NCI-H1436 (cell line): ENCODE measurements at places on chromosomes 7 and 10.

DNA sequence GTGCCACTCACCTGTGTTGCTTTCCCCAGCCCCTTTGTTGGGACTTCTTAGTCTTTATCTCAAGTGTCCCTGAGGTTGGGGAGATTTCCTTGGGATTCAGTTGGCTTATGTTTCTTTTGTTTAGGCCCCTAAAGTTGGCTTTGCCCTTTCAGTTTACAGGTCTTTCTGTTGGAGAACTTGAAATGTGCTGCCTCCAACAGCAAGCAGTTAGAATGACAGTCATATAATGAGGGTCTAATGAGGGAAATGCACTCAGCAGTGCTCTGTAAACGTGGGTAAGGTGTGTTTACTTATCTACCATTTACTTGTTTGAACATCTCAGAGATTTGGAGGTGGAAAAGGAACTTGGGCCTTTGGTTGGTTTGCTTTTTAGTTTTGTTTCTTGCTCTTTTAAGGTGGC, 191.4 kb upstream of the STK17A start:
- no peak for DNase-seq

DNA sequence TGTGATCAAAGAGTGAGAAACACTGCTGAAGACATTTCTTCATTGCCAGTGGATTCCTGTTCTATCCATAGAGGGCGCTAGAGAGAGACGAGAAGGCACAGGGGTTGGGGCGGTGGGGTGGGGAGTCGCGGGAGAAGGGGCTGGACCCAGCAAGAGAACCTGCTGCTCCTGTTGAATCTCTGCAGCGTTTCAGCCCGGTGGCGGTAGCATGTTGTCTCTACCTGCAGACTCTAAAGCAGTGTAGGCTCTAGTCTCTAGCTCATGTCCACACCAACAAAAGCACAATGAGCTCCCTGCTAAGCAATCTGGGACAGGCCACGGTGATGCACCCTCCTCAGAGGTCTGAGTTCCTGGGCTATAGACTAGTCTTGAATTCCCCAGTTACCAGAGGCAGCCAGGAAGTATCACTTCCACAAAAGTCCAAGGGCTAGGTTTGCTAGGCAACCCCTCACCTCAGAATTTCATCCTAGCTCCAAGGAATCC, 167.7 kb downstream of the DGKB start:
- no peak for DNase-seq

GRCh38 chr7:137879357-137880158, 32.8 kb upstream of the DGKI start:
- DNase-seq, result no peak

DNA sequence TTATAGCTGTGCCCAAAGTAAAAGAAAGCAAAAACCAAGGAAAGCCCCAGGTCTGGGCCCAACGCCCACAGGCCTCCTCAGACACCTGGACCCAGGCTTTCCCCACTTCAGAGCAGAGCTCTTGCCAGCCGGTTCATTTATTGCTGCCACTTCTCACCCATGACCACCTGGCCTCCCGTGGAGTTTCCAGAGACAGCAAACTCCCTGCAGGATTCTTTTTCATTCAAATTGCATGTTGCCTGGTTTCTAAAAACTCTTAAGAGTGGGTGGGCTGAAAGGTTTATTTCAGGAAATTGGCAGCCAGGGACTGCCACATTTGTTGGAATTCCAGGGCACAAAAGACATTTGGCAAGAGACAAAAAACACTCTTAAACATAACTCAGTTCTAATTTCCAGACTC, 4.7 kb downstream of the VOPP1 start:
- no peak for DNase-seq

DNA sequence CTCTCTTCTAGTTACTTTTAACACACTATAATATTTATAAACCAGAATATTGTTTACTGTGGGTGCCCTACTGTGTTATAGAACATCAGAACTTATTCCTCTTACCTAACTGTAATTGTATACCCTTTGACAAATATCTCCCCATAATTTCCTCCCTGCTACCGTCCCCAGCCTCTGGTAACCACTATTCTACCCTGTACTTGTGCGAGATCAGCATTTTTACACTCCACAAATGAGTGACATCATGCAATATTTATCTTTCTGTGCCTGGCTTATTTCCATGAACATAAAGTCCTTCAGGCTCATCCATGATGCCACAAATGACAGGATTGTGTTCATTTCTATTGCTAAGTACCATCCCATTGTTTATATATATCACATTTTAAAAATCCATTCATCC, 139.8 kb upstream of the RSU1 start:
- DNase-seq, result no peak

DNA sequence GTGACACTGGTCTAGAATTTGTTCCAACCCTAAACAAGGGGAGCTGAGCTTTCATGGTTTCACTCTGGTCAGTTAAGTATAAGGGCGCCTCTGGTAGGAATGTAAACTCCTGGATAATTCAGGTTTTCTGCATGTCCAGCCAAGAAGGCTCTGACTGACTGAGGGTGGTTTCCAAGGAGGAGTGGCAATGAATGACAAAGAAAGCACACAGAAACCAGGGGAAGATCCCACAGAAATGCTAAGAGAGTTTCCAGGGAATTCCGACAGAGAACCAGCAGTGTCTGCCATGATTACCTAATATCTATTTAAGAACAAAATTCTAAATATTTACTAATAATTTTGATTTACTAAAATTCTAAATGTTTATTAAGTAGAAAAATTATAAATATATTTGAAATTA, 27.3 kb upstream of the NRG3 start:
- no peak for DNase-seq

DNA sequence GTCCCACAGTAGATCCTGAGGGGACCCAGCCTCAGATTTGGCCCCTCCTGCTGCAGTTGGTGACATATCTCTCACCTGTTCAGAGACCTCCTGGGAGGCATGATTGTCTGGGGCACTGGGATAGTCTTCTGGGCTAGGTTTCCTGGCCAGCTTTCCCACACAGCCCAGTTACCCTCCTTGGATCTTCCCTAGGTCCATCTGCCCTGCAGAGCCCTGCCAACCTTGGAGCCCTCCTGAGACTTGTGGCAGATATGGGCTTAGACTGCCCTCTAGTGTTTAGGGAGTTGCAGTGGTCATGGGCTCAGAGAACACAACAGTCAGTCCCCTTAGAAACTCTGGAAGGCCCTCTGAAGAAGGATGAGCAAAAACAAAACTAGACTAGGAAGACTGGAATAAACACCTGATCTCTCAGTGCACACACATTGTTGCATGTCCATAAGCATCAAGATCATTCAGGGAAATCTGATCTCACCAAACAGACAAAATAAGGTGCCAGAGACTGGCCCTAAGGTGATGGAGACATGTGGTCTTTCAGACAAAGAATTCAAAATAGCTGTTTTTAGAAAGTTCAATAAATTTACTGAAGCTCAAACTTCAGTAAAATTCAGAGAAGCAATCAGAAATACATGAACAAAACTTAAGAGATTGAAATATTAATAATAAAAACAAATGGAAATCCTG, 324.6 kb downstream of the ATRNL1 start:
- peak; percentile 2 for DNase-seq

DNA sequence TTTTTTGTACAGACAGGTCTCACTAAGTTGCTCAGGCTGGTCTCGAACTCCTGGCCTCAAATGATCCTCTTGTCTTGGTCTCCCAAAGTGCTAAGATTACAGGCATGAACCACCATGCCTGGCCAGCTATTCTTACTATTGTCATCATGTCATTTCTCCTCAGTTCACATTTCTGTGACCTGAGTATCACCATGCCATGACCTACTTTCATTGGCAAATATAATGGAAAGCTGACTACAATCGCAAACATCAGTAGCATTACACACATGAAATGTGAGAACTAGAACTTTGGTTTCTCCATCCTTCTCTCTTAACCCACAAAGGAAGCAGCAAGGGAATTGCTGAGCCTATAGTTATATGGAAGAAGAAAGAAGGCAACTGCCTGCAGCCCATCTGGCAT, 26.0 kb upstream of the WIPF3 start:
- DNase-seq, result no peak

DNA sequence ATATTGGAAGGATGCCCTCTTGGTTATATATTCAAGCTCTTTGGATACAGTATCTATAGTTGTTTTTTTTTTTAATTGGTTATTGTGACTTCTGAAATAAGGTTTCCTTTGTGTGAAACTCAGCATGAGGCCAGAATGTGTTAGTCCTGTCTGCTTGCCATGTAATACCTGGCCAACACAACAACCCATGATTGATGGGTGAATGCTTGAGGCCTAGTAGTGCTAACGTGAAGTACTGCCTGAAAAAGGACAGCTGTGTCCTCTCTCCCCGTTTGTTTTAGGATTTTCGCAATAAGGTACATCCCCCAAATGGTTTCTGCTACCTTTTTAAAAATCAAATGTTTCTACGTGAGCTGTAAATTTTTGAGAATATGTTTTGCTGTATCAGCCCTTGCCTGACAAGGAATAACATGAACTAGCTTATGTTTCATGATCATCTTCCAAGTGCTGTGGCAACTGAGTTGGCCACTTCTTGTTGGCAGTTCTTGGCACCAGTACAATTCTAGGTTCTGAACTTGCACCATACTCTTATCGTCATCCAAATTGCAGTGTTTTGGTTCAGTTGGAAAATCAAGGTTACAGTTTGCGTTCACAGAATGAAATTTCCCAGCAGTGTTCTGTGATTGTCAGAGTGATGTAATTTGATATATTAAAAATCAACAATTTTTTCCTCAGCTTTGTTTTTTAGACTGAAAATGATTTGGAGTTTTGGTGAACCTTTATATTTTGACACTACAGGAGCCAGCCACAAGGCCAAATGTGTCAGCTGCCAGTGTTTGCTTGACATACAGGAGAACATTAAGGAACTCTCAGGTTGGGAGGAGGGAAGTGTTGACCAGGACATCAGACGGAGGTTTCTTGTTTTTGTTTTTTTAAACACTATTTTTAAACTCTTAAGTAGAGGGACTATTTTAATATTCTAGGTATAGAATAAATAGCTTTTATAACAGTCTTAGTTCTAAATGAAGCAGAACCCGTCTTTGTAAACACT, 13.5 kb upstream of the ASCC1 start:
- DNase-seq, result no peak

DNA sequence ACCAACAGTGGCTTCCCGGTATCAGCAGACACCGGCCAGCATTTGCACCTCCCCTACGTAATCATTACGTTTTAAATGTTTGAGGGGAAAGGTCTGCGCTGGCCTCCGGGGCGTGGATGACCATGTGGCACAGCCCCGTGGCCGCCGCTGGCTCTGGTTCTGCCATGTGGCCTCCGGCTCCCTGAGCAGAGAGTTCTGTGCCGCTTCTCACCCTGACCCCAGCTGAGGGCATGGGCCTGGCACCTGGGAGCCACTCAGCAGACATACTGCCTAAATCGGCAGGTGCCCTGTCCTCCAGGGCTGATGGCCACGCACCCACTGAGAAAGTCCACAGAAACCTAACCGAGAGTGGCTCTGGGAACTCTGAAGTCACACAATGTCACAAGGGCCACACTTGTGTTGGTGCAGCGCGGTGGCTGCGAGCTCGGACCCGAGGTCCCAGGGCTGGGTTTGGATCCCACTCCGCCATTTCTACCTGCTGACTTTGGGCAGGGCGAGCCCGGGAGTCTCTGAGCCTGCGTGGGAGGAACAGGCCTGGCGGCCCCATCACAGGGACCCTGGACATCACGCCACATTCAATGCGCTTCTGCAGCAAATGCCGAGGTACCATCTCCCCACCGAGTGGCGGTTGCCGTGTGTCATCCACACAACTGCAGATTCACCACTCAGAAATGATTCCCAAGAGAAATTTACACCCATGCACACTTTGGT, 25.3 kb downstream of the CFAP46 start:
- no peak for DNase-seq

GRCh38 chr7:35003679-35004303, 33.5 kb downstream of the DPY19L1 start:
- peak; percentile 86 for DNase-seq

DNA sequence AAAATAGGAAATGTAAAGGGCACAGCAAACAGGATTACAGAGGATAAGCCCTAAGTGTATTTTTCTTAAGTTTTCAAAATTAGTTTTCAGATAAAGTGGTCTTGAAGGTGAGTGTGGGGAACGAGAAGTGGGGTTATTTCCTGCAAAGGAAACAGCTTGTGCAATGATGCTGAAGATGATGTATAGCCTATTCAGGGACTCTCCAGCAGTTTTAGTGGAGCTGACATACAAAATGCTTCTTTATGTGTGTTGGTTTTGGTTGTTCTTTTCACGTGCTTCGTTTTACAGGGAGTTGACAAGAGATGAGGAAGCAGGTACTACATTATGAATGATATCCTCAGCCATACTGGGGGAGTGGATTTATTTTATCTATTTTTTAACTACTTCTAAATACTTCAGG, 20.5 kb downstream of the CASD1 start:
- no peak for DNase-seq
